ENCODE measurements at places on chromosomes 2 and 18.

DNA sequence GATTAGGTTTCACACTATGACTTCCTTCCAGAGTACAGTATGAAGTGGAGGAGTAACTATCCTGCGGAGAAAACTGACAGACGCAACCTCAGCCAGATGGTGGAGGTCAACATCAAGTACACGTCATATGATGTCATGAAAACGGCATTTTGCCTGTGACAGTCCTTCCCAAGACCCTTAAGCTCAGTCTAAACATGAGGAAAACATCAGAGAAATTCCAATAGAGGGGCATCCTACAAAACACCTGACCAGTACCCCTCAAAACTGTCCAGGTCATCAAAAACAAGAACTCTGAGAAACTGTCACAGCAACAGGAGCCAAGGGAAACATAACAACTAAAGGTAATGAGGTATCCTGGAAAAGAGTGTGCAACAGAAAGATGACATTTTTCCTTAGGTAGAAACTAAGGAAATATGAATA, 1.7 kb downstream of the RNU4ATAC start:
- DNase-seq = peak; percentile 80

DNA sequence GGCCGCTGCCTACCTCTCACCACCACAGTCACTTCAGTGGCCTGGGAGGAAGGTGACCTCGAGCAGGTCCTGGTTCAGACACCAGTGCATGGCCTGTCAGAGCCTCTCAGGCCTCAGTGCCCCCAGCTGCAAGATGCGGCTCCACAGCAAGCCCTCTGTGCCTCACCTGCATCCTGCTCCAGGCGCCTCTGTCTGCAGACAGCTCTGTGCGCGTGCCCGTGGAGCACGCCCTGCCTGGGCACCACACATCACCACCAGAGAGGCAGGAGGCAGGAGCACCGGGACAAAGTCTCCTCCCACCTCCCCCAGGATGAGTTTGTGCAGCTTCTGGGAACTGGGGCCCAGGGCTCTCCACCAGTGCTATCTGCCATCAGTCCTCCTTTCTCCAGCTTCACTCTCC, 98.7 kb downstream of the TFCP2L1 start:
- DNase-seq = no peak

GRCh38 chr2:117794668-117795067, 19.8 kb upstream of the DDX18 start:
- DNase-seq = no peak

DNA sequence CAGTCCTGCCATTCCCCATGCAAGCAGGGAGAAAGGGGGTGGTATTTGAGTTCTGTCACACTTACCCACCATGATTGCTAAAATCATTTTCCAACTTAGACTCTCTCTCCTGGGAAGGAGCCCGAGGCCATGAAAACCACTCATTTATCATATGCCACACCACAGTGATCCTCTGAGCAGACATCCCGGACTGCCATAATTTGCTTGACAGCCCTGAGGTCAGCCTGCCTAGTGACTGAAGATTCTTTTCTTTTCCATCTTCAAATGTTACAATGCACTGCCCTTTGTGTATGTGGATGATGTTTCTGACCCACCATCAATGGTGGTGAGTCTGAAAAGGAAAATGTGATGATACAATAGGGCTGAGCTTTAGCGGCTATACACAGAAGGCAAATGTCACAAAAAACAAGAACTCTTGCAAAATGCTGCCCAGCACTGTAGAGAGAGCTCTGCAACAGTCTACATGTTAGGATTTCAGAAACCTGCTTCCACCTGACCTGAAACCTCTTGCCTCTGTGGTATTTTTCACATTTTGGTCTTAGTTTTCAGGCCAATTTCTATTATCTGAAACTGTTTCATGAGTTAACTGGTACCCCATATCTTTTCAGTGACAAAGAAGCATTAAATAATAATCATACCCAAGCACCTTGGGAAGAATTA, 272.8 kb downstream of the ZNF385B start:
- DNase-seq = no peak

DNA sequence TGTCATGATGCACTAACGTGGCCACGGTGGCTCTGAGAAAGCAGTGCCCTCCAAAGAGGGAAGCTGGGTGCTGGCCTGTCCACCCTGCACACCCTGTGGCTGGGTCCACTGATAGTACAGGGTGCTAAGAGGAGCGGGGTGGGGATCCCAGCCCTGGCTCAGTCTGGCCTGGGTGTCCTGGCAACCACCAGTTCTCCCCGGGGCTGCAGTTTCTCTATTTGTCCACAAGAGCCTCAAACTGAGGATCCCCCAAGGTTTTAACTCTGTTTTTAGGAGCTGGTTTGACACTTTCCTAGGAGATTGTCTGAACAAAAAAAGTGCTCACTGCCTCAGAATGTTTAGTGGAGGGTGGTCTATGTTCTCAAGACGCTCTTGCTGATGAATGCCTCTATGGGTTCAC, 29.0 kb downstream of the EDAR start:
- DNase-seq = no peak

GRCh38 chr2:169348321-169349024, 13.9 kb downstream of the LRP2 start:
- DNase-seq = no peak

DNA sequence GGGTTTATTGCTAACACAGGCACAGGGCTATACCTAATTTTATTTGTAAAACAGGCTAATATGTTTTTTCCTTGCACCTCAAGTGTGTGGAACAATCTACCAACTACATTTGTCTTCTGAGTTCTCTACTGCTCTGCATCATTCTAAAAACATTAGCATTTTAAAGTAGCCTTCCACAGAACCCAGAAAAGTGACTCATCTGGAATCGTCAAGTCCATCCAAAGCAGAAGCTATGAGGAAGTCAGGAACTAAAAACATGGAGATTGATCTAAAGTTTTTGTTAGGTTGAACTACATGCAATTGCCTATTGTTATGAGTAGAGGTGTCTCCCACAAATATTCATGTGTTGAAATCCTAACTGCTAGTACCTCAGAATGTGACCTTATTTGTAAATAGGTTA, 70.9 kb downstream of the SUCLG1 start:
- no peak for DNase-seq

DNA sequence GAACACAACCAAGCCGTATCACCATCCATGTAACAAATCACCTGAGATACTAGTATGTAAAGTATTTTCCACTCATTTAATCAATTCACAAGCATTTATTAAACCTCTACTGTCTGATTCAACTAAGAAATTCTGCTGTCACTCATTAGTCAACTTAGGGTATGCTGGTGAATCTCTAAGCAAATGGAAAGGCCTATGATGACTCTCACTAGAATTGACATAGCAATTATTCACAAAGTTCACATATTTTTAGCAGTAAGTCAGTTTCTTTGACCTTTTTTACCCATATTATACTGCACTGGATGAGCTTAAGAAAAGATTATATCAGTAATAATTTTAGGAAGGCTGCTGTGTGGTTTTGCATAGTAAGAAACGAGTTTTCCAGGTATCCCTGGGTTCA, 130.1 kb downstream of the SLC8A1 start:
- DNase-seq = no peak

GRCh38 chr2:178111743-178112142, 494 bp upstream of the RBM45 start:
- DNase-seq = peak; percentile 51

- DNase-seq = no peak
Observed at GRCh38 chr2:23286031-23286757, 98.8 kb upstream of the KLHL29 start.
